ENCODE measurements at places on chromosomes 7 and 10. TPM values are rescaled to one million over a fixed set of nuclear protein-coding genes. Genes with fewer than 3 reads are reported as not detected.

GRCh38 chr10:13769946-13770345, 183.2 kb downstream of the PRPF18 start:
- no peak for DNase-seq

DNA sequence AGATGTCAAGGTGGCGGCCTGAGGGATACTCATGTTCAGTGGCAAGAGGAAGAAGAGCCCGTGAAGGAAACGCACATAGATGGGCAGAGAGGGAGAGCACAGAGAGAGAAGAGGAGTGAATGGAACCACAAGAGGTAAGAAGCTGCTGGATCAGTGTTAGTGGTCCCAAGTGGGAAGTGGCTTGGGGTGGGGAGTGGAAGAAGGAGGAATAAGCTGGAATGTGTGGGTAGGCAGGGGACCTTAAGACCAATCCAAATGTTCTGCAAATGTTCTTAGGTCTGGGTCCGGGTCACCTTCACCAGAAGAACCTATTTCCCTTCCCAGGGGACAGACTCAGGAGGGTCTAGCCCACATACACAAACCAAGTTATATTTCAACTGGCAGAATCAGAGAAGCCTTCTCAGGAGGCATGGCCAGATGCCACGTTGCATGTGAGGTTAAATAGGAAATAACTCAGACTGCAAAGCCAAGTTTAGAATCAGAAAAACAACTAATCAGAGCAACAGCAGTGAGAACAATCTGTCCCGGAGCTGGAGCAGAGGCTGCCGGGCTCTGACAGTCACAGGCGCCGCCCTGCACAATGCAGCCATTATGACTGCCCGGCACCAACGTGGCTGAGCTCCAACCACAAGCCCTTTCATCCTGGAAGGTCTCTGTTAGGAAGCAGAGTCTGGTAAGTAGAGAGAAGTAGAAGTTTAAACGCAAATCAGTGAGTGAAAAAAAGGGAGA, 78.6 kb upstream of the ARMC3 start:
- peak; percentile 89 for DNase-seq

- no peak for DNase-seq
These were observed 19.8 kb downstream of the DNAJB12 start for GRCh38 chr10:72334825-72335393.

DNA sequence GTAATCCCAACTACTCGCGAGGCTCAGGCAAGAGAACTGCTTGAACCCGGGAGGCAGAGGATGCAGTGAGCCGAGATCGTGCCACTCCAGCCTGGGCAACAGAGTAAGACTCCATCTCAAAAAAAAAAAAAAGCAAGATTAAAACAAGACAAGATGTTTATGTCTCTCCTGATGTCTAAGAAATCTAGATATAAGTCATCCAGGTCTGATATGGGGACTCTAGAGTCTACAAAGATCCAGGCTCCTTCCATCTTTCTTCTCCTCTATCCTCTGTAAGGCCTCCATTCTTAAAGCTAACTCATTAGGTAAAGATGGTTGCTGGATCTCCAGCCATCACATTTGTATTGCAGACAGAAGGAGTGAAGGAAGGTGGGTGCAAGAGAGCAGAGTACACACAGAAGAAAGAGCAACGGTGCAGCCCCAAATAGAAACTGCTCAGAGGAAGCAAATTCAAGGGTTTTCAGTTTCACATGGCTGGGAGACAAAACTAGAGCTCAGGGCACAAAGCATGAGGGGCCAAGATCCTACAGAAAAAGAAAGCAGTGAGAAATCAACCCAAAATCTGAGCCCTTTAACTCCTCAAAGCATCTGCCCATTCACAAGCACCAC, 57.6 kb downstream of the USP6NL start:
- DNase-seq: no peak

DNA sequence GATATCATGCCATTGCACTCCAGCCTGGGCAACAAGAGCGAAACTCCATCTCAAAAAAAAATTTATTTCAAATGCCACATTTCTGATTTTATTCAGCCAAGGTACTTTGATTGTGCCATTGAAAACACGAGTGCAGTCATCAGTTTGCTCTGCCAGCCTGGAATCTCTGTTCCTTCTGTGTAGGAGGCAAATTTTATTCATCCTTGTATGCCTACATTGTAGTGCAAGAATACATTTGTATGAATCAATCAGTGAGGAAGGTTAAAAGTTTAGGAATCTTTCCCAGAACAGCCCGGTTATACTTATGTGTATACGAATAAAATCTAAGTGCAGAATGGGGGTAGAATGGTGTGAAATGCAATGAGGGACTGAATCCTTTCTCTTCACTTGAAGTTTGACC, 886 bp upstream of the TET1 start:
- no peak for DNase-seq

- DNase-seq: peak; percentile 9
These were observed 432.0 kb downstream of the PCDH15 start for GRCh38 chr10:54368984-54369383.

DNA sequence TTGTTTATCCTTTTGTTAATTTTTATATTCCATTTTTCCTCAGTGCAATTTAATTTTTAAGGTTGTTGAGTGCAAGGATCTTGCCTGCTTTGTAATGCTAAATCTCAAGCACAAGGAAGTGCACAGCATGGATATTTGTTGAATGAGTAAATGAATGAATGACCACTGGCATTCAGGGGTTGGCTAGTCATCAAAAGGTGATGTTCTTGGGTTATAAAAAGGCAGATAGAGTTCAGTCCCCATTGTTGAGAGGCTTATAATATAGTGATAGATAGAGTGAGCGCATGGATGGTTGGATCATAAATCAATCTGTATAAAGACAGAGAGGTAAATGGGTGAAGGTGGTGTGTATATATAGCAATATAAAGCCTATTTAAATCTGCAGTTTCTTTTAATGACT, 193.2 kb upstream of the KLF6 start:
- no peak for DNase-seq

The ARHGEF35 gene
- total RNA-seq: 0.35 TPM

The SEMA3A gene
- total RNA-seq: 35.9 TPM

- DNase-seq: no peak
These were observed 333.9 kb downstream of the DNAJB6 start for GRCh38 chr7:157670490-157671357.

- DNase-seq: peak; percentile 67
These were observed 19.8 kb upstream of the COL1A2 start for GRCh38 chr7:94374721-94375566.

DNA sequence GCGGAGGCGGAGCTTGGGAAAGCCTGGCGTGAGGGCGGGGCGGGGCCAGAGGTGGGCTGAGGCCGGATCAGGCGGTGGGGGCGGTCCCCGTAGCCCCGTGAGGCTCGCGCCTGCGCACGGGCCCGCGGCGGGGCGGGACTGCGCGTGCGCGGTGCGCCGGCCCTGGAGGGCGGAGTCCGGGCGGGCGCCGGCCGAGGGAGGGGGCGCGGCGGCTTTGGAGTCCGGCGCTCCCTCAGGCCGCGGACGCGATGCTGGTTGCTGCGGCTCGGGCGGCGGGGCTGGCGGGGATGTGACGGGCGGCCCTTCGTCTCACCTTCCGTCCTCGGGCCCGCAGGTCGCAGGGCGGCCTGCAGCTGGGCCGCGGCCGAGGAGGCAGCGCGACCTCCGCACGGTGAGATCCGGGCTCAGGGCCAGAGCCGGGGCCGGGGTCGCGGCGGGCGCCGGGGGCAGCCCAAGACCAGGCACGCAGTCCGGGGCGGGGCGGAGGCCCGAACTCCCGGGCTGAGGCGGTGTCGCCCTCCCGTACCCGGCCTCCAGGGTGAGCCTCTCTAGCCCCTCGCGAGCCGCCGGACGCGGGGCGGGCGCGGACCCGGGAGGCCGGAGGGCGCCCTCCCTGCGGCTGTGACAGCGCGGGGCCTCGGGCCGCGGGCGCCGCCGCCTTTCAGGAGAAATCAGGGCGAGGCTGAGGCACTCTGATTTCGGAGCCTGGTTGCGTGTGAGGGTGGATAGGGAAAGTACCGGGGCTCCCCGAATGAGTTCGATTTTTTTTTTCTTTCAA, at the start of gene CCSER2:
Gene CCSER2, plus strand, starts transcription at position 172 of the 778 bp plus-strand sequence. CDS start 42,464 bp downstream, outside the sequence.
- DNase-seq: peak; percentile 98

GRCh38 chr10:121813211-121813815, 114.5 kb downstream of the ATE1 start:
- DNase-seq: peak; percentile 34

The UCN3 gene
- not detected for total RNA-seq

GRCh38 chr10:89001024-89001728, 10.6 kb downstream of the FAS start:
- DNase-seq: no peak

The GFRA1 gene
- total RNA-seq: 5.1 TPM

All from cardiac muscle cell (in vitro differentiated cells and primary cell).